NCI-H774 (cell line): ENCODE measurements at places on chromosomes 3 and 15.

DNA sequence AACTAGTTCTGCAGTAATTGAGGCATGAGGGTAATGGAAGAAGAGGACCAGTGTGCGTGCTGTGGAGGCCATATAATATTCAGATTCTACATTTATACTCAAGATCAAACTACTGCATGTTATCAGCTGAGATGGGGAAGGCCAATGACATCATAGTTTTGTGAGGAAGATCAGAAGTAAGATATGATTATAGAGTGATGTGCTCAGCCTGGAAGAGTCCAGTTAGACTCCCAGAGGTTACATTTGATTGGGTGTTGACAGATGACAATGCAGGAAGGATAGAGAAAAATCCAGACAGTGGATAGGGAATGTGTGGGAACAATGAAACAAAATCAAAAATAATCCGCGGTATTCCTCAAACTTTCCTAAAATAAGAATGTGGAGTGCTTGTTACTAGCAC, 35.4 kb downstream of the GOLIM4 start:
- no peak for DNase-seq

DNA sequence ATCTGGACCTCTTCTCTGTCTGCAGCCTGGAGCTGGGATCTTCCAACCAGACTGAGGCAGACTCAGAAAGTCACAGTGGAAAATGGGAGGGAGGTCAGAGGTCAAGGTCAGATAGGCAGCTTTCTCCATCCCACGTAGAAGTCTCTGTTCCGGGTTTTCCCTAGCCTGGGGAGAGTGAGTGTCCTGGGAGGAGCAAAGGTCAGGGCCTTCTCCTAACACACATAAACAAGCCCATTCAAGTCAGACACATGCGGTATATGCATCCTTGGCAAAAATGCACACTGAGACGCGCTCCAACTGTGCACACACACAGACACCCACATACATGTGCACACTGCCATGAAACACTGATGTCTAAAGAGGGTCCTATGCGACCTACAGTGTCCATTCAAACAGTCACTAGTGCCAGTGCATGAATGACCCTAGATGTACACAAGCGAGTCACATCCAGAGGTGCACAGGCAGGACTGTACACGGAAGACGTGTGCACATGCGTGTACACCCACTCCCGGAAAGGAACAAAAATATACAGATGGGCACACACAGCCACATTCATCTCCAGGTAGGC, 681 bp downstream of the TWF2 start:
- DNase-seq = no peak

- DNase-seq = no peak
These were observed 144.0 kb upstream of the MYRIP start for GRCh38 chr3:39665441-39665840.

- DNase-seq = no peak
These were observed 125.7 kb downstream of the EEFSEC start for GRCh38 chr3:128278761-128279600.

DNA sequence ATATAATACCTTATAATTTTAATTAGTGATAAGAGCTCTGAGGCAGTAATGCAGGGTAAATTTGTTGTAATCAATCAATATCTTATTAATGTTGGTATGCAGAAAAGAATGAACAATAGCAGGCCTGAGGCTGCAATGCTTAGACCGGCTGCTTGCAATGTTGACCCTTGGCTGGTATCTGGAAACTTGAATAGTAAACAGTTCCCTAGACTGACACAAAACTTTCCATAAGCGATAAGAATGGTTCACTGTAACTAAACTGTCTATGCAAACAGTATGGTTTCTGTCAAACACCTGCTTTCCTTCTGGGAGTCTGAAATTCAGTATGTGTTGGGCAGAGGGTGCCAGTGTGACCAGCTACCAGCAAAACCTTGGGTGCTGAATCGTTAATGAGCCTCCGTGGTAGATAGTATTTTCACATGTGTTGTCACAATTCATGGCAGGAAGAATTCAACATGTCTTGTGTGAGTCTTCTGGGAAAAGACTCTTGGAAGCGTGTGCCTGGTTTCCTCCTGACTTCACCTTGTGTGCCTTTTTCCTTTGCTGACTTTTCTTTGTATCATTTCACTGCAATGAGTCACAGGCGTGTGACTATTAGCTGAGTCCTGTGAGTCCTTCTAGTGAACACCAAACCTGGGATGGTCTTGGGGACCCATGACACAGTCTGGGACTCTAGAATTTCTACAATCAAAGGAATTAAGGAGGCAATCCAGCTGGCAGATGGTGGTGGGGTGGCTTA, 30.7 kb upstream of the CLRN1 start:
- DNase-seq = no peak

DNA sequence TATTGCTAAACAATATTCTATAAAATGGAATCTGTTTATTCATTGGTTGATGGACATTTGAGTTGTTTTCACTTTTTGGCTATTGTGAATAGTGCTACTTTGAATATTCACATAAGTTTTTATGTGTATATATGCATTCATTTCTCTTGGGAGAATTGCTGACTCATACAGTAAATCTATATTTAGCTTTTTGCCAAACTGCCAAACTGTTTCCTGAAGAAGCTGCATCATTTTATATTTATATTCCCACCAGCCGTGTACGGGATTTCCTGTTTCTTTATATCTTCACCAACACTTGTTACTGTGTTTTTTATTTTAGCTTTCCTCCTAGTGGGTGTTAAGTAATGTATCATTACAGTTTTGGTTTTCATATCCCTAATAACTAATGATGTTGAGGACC, 12.5 kb upstream of the TCAIM start:
- no peak for DNase-seq

DNA sequence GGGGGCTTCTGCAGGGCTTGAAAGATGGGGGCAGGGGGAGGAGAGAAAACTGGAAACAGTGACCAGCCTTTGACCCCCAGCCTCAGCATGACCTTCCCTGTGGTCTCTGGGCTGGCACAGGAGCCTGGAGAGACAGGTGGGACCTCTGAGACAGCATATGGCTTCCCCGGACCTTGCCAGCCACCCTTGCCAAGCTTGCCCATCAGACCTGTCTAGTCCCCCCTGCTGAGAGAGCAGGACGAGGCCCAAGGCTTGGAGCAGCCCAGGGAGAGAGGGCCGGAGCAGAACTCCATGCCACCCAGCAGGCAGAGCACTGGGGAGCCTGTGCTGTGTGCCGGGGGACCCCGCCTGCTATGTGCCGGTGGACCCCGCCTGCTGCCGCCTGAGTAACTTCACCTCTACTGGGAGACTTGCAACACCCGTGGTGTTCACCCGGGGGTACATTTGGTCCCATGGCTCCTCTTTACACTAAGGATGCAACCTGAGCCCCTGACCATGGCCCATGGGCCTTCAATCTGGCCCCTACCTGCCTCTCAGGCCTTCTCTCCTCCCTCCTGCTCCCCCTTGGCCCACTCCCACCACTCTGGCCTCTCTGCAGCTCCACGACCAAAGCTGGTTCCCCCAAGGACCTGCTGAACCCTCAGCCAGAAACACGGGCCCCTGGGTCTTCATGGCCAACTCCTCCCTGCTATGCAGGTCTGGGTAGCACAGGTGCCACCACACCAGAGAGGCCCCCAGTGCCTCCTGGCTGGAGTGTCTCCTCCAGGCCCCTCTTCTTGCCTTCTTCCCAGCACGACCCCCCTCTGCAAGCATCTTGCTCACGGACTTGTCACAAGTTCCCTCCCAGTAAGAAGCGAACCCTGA, 21.1 kb upstream of the SLC41A3 start:
- no peak for DNase-seq

- DNase-seq = no peak
These were observed 11.3 kb upstream of the TMEM115 start for GRCh38 chr3:50370594-50370993.

- DNase-seq = no peak
These were observed 9.0 kb upstream of the SMAD6 start for GRCh38 chr15:66692808-66693596.

GRCh38 chr15:73237910-73238309, 130.8 kb downstream of the HCN4 start:
- no peak for DNase-seq

DNA sequence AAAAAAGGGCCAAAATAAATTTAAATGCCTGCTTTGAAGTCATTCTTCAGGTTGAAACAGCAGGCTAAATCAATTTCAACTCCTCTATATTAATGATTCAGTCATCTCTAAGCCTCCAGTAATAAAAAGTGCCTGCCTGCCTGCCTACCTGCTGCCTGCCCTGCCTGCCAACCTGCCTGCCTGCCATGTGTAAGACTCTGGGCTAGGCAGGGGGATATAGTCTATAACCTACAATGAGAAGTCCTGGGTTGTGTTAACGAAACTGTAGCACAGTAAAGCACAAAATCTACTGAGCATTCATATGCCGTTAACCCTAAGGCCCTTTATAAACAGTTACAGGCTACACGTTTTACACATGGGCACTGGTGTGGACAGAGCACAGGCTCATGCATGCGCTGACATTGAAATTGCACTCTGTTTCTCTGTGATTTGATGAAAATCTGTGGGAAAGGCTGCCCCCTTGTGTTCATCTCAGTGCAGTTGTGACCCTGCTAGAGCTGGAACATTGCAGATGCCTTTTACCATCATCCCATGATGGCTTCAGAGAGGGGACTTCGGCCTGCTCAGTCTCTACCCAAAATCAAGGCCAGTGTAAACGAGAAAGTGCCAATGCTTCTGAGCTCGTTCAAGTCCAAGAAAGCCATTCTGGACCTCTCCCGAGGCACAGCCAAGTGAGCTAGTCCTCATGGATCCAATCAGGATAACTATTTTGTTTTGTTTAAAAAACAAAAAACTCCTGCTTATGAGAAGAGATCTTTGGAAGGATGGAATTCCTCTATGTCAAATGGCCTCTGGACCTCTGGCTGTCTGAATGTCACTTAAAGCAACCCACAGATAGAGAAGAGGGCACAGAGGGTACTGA, 64.6 kb downstream of the EFL1 start:
- peak; percentile 43 for DNase-seq

- no peak for DNase-seq
These were observed 66.0 kb downstream of the MESD start for GRCh38 chr15:80923668-80924067.

DNA sequence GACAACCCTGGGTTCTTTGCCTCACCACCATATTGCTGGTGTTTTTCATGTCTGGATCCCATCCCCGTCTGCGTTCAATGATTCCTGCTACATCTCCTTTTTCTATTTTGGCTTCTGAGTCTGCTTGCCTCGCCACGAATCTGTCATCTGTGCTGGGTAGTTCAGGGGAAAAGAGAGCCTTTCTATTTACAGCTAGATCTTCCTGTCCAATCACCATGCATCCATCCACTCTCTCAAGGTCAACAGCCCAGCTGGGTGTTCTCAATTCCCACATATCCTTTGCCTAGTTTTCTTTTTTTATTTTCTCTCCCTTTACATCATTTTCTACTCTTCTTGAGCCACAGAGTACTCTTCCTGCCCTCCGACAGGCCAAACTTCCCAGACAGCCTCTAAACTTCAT, 104.8 kb upstream of the RAD18 start:
- no peak for DNase-seq

DNA sequence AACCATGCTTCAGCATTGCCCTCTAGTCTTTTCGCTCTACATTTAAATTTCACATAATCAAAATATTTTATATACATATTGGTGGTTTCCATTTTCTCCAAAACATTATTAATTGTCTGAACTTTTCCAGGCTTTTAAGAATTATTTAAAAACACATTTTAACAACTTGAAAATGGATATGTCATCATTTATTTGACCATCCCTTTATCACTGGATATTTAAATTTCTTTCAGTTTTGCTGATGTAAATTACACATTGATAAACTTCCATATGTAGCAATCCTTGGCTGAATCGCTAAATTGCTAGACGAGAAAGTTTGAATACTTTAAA, 146.0 kb downstream of the ATP10A start:
- DNase-seq = no peak

- no peak for DNase-seq
These were observed 51.0 kb downstream of the NFKBIZ start for GRCh38 chr3:101900316-101900715.

GRCh38 chr15:99438691-99439523, 126.9 kb upstream of the MEF2A start:
- DNase-seq = no peak

- DNase-seq = no peak
These were observed 34.7 kb downstream of the MAP3K13 start for GRCh38 chr3:185397676-185398075.

- no peak for DNase-seq
These were observed 9.0 kb upstream of the CHRNB4 start for GRCh38 chr15:78650022-78650421.

- DNase-seq = no peak
These were observed 207.7 kb upstream of the TRIM42 start for GRCh38 chr3:140470211-140470610.

DNA sequence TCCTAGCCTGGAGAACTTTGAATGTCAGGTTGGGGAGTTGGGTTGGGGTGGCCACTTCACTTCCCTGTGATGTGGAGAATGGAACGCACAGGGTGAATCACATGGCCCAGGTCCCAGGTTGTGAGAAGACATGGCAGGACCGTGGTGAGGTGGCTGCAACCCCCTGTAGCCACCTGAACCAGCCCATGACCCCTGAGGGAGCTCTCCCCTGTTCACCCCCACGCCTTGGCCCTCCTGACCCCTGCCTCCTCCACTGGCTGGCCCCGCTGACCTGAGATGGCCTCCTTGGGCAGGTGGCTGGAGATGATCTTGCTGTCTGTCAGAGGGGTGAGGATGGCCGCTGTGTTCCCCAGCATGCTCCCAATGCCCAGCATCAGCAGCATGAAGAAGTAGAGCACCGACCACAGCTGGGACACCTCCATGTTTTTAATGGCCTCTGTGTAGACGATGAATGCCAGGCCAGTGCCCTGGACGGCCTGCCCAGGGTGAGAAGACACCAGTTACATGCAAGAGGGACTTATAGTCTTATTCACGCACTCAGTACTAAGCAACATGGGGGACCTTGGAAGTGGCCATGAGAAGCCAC, 31.0 kb downstream of the SLC6A20 start:
- no peak for DNase-seq

- no peak for DNase-seq
These were observed 51.9 kb upstream of the PFN2 start for GRCh38 chr3:150022381-150023238.

DNA sequence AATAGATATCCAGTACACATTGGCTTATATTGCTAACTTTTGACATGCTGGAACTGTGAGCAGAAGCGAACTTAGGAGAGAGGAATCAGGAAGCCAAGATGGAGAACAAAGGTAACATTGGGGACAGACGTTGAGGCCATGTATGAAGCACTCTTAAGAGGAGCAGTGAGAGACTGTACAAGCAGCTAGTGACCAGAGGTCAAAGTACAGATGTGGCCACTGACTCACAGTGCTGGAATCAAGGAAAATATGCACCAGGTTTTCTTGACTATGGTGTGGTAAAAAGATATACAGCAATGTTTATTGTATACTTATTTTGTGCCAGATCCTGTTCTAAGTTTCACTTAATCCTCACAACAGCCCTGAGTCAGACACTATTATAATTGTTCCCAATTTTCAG, 2.0 kb upstream of the IL20RB start:
- DNase-seq = no peak
